ENCODE measurements at places on chromosomes 2 and 18. TPM values are rescaled to one million over a fixed set of nuclear protein-coding genes. Genes with fewer than 3 reads are reported as not detected.

DNA sequence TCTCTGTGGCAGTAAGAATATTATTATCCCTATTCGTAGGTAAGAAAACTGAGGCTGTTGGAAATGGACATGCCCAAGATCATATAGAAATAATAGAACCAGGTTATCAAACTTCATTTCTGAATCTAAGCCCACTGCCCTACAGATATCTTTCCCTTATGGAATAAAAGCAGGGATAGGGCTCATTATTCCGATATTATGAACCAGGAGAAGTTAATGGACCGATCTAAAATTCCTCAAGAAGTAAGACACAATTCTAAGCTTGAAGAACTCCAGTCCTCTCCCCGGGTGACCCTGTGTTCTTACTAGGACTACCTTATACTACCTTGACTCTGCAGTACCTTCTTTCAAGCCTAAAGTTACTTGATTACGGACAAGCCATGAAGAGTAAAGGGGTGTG, 8.4 kb upstream of the MYCN start:
- no peak for DNase-seq

DNA sequence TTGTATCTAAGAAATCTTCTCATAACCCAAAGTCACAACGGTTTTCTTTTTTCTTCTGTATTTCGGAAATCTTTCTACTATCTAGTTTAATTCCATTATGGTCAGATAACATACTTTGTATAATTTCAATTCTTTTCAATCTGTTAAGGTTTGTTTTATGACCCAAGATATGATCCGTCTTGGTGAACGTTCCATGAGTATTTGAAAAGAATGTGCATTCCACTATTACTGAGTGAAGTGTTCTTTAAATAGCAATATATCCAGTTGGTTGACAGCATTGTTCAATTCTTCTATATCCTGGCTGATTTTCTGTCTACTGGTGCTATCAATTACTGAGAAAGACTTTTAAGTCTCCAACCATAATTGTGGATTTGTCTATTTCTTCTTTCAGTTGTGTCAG, 414.5 kb downstream of the TNS1 start:
- no peak for DNase-seq

- DNase-seq: no peak
These were observed 24.9 kb downstream of the ASAP2 start for GRCh38 chr2:9231291-9232165.

- DNase-seq: no peak
These were observed 59.8 kb downstream of the BCL2 start for GRCh38 chr18:63259567-63260379.

DNA sequence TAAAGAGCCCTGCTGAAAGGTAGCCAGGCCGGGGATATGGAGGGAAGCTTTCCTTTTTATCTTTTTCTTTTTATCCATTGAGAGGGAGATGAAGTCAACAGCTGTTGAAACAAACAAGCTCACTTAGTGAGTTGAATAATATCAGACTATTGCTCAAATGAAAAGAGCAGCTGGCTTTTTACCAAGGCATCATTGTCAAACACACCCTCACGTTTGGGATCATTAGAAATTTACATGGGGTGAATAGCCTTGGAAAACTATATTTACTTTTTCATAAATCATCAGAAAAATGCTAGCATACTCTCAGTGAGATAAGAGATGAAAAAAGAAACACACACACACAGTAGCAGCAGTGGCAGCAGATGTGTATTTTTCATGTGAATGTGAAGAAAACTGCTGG, 71.5 kb upstream of the HNMT start:
- no peak for DNase-seq

The INPP5D gene
- total RNA-seq: 0.20 TPM

- DNase-seq: no peak
These were observed 3.2 kb downstream of the HOXD9 start for GRCh38 chr2:176125772-176126054.

The AQP12A gene
- not detected for total RNA-seq

DNA sequence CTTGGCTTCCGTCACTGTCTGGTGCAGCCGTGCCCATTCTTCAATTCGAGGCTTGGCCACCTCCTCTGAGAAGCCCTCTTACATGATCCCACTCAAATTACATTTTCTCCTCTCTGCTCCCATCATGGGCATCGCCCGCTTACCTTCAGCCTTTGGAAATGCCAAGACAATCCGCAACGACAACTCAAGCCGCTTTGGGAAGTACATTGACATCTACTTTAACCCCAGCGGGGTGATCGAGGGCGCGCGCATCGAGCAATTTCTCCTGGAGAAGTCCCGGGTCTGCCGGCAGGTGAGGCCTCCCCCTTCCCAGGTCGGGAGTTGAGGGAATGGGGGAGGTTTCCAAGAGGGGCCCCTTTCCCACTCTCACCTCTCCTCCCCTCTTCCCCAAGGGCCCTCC, 38.3 kb downstream of the MYO7B start:
- peak; percentile 79 for DNase-seq

DNA sequence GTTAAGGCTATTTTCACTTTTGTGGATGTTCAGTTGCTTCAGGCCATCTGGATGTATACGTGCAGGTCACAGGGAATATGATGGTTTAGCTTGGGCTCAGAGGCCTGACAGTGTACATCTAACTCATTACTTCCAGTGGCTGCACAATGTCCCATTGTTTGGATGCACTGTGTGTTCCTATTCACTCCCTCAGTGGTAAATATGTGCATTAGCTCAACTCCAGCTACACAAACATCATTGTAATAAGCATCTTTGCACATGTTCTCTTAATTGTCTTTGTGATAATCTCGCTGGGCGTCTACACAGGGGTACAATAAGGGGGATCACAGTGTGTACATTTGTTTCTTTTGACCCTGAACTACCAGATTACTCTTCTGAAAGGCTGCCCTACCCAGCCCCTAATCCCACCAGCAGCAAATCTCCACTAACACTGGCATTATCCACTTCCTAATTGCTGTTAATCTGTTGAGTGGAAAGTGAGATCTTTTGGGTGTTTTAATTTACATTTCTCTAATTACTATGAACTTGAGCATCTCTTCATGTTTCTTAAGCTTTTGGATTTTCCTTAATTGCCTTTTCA, 56.1 kb upstream of the POLE4 start:
- no peak for DNase-seq

GRCh38 chr2:234368861-234369261, 128.0 kb downstream of the ARL4C start:
- no peak for DNase-seq

The GALNT3 gene
- total RNA-seq: 4.2 TPM

The SLC16A14 gene
- total RNA-seq: 4.9 TPM

- DNase-seq: no peak
These were observed 17.0 kb downstream of the TNFAIP6 start for GRCh38 chr2:151374436-151374835.

The FRZB gene
- total RNA-seq: 13.8 TPM

- no peak for DNase-seq
These were observed 341.9 kb upstream of the PIK3C3 start for GRCh38 chr18:41613003-41613609.

The SRD5A2 gene
- total RNA-seq: not detected

The RAB31 gene
- total RNA-seq: 82.4 TPM

The IL36RN gene
- total RNA-seq: not detected

DNA sequence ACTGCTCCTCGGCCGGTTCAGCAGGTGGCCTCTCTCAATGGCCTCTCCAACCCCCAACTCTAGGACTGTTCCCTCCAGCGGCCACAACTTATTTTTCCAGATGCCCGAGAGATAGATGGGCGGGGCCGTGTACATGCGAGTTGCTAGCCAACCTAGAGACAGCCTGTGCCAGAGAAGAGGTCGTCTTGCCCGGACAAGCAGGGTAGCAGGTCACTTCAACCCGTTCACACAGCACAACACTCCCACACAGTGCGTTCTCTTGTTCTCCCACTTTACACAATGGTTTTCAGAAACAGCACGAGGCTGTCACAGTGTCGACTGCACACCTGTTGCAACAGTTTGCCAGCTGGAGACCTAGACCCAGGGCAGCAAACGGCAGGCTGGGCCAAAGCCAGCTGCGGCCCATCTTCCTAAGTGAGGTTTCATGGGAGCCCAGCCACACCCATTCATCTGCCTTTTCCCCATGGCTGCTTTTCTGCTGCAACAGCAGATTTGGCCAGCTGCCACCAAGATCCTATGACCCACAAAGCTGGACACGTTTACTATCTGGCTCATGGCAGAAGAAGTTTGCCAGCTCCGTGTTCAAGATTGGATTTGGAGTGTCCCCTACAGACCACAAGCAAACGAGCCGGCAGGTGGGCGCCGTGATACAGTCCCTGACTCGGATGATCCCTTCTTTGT, 7.3 kb upstream of the PRLH start:
- DNase-seq: peak; percentile 52

GRCh38 chr2:112181571-112182290, 43.5 kb downstream of the FBLN7 start:
- DNase-seq: no peak

- DNase-seq: no peak
These were observed 78.4 kb downstream of the INHBB start for GRCh38 chr2:120424274-120424796.

- no peak for DNase-seq
These were observed 77.9 kb downstream of the EML6 start for GRCh38 chr2:54801352-54801751.

Data from chondrocyte (in vitro differentiated cells).